ENCODE measurements at places on chromosomes 4 and X. TPM values are rescaled to one million over a fixed set of nuclear protein-coding genes. Genes with fewer than 3 reads are reported as not detected.

The KCNE5 gene
- polyA plus RNA-seq = 1.3 TPM

The MFAP3L gene
- polyA plus RNA-seq = 4.3 TPM

The FOXR2 gene
- polyA plus RNA-seq = not detected

The SSX1 gene
- polyA plus RNA-seq = not detected

The KCTD8 gene
- 3.5 TPM for polyA plus RNA-seq

The KCND1 gene
- 1.6 TPM for polyA plus RNA-seq

The CT55 gene
- polyA plus RNA-seq = not detected

The RXFP1 gene
- polyA plus RNA-seq = 0.56 TPM

The PCSK1N gene
- polyA plus RNA-seq = 267 TPM

The UNC5C gene
- 3.7 TPM for polyA plus RNA-seq

The AFF2 gene
- 0.42 TPM for polyA plus RNA-seq

The MND1 gene
- 3.0 TPM for polyA plus RNA-seq

The ZNF157 gene
- 1.6 TPM for polyA plus RNA-seq

The VCX2 gene
- not detected for polyA plus RNA-seq

The NAT8L gene
- polyA plus RNA-seq = 36.3 TPM

The NPFFR2 gene
- polyA plus RNA-seq = not detected

The PWWP3B gene
- polyA plus RNA-seq = 0.76 TPM

The SPOCK3 gene
- 36.7 TPM for polyA plus RNA-seq

The TMEM35A gene
- 41.3 TPM for polyA plus RNA-seq

The DOCK11 gene
- 6.7 TPM for polyA plus RNA-seq

The SPANXD gene
- polyA plus RNA-seq = not detected

The CXorf66 gene
- polyA plus RNA-seq = not detected

The GYPA gene
- not detected for polyA plus RNA-seq

The RTL5 gene
- 38.0 TPM for polyA plus RNA-seq

The APBB2 gene
- 71.6 TPM for polyA plus RNA-seq

The ANXA3 gene
- polyA plus RNA-seq = 4.4 TPM

The TREX2 gene
- polyA plus RNA-seq = not detected

The RRH gene
- polyA plus RNA-seq = not detected

The ZBTB49 gene
- 3.4 TPM for polyA plus RNA-seq

The AMOT gene
- polyA plus RNA-seq = 8.6 TPM

The PLAC1 gene
- polyA plus RNA-seq = not detected

The ODAPH gene
- polyA plus RNA-seq = not detected

The SLITRK2 gene
- polyA plus RNA-seq = 2.2 TPM

The ASB12 gene
- not detected for polyA plus RNA-seq

The GLA gene
- polyA plus RNA-seq = 33.1 TPM

The AKAP4 gene
- not detected for polyA plus RNA-seq

The GPM6B gene
- 228 TPM for polyA plus RNA-seq

The IDS gene
- polyA plus RNA-seq = 128 TPM

The SLC16A2 gene
- 5.7 TPM for polyA plus RNA-seq

The GASK1B gene
- polyA plus RNA-seq = 4.4 TPM

The PPP2R2C gene
- polyA plus RNA-seq = 48.1 TPM

The NCAPG gene
- polyA plus RNA-seq = 14.5 TPM

The CXCL11 gene
- not detected for polyA plus RNA-seq

The SLBP gene
- polyA plus RNA-seq = 84.2 TPM

The ARMCX1 gene
- polyA plus RNA-seq = 31.2 TPM

The AKAP14 gene
- not detected for polyA plus RNA-seq

The ZXDB gene
- 4.0 TPM for polyA plus RNA-seq

The ADH6 gene
- not detected for polyA plus RNA-seq
